ENCODE measurements at places on chromosomes 4 and X. TPM values are rescaled to one million over a fixed set of nuclear protein-coding genes. Genes with fewer than 3 reads are reported as not detected.

Gene PGRMC2
- 44.5 TPM for total RNA-seq

Gene ZRSR2
- total RNA-seq, result 2.9 TPM

Gene KLF3
- 55.4 TPM for total RNA-seq

Gene MAGIX
- 16.6 TPM for total RNA-seq

Gene NXT2
- 11.0 TPM for total RNA-seq

Gene NPY5R
- not detected for total RNA-seq

Gene SLITRK2
- 0.40 TPM for total RNA-seq

Gene PCSK1N
- 77.7 TPM for total RNA-seq

Gene LRP2BP
- total RNA-seq, result 1.4 TPM

Gene ATOH1
- total RNA-seq, result not detected

DNA sequence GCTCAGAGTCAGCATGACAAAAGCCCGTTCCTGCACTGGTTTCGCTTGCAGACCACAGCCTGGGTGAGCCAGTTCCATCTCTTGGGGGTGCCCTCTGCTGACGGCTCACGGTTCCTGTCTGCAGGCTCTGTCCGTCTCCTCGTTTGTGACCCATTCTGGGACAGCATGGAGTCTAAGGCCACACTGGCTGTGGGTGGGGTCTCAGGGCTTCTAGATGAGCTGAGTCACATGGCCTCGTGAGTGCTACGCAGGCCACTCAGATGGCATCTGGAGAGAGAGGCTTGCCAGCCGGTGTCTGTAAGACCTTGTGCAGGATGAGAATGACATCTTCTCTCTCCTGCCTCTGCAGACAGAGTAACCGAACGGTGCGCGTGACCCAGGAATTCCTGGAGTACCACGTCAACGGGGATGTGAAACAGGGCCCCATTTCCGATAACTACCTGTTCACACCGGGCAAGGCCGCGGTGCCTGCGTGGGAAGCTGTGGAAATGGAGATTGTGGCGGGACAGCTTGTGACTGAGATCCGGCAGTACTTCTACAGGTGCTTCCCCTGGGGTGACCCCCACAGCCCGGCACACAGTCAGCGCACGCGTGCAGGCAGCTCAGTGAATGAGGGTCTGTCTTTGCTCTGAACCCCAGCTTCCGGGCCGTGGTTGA lies 31.6 kb upstream of the MRFAP1 start:
- H3K36me3 ChIP-seq, result peaks cover 6% of the 10 kb centered on the region
- H3K27ac ChIP-seq, result no peak overlapping the region

DNA sequence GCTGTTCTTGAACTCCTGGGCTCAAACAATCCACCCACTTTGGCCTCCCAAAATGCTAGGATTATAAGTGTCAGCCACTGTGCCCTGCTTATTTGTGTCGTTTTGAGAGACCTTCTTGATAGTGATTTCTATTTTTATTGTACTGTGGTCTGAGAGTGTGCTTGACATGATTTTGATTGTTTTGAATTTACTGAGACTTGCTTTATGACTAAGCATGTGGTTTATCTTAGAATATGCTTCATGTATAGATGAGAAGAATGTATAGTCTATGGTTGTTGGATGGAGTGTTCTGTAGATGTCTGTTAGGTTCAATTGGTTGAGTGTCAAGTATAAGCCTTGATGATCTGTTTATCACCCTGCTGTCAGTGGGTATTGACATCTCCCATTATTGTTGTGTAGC lies 789.3 kb downstream of the IL1RAPL1 start:
- no peak for DNase-seq
- H3K4me3 ChIP-seq, result no peak overlapping the region
- H3K36me3 ChIP-seq, result no peaks in the 10 kb centered on the region
- H3K27me3 ChIP-seq, result no peaks in the 10 kb centered on the region

DNA sequence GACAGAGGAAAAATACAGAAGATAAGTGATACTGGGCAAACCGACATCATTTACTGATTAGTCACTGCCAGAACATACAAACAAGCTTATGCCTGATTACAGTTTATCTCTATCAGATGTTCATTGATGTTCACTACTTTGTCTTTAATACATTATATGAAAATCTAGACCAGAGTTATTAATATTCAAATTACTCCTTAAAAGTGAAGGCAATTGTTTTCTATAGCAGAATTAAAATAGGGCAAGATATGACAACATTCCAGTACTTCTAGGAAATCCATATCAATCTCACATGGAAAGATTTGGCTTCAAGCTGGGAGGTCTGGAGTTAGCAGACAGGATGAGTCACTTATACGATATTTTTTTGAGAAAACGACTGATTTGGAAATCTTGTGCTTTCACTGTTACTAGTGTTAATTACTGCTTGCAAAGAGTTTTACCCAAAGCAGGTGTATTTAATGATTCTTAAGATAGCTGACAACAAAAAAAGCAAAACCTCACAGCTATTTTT lies 31.8 kb downstream of the HPGD start:
- H3K36me3 ChIP-seq, result no peaks in the 10 kb centered on the region
- H3K4me1 ChIP-seq, result no peaks in the 10 kb centered on the region
- H3K4me3 ChIP-seq, result no peak overlapping the region
- DNase-seq, result no peak
- no peak overlapping the region for H3K27ac ChIP-seq

DNA sequence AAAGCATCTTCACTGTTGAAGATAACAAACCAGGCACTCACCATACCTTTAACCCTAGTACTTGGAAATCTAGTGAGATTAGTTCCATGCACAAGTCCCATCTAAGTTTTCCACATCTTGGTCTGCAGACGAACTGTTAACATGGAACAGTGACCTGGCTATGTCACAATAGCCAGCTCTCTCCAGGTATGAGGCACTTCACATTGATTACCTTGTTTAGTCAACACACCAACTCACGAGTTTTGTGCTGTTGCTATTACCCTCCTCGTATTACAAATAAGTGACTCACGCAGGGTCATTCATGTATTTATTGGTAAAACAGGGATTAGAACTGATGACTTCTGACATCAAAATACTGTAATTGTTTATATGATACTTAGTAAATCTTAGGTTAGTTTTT lies 36.4 kb upstream of the FRAS1 start:
- H3K36me3 ChIP-seq, result no peaks in the 10 kb centered on the region
- no peak overlapping the region for H3K4me3 ChIP-seq
- H3K27ac ChIP-seq, result no peak overlapping the region
- DNase-seq, result no peak

- H3K4me3 ChIP-seq, result no peak overlapping the region
- no peak for DNase-seq
- H3K27ac ChIP-seq, result no peak overlapping the region
- H3K27me3 ChIP-seq, result no peaks in the 10 kb centered on the region
Measured at GRCh38 chr4:156685308-156685707, 286.3 kb downstream of the PDGFC start.

DNA sequence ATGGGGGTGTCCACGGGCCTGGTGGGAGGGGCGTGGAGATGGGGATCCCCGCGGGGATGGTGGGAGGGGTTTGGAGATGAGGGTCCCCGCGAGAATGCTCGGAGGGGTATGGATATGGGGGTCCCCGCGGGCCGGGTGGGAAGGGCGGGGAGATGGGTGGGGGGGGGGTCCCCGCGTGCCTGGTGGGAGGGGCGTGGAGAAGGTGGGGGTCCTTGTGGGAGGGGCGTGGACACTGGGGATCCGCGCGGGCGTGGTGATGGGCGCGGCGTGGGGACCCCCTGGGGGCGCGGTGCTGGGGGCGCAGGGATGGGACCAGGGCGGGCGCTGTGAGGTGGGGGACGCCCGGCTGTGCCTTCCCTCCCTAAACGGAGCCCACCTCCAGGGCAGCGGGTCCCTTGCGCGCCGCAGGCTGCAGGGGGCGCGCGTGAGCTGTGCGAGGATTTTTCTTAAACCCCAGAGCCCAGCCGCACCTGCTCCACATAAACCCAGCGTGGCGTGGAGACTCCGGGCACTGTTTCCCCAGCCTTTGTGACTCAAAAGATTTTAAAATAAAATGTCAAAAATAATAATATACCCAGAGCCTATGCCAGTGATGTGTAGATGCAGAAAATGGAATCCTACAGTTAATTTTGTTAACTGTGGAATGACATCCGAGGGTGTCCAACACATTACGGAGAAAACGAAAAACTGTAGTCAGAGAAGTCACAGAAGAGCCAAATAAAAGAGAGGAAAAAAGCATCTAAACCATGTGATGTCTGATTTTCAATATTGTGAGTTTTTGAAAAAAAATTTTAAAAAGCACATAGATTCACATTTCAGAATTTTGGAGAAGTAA lies 1.5 kb upstream of the ASMTL start:
- peak overlapping the region; percentile 38 for H3K4me3 ChIP-seq

DNA sequence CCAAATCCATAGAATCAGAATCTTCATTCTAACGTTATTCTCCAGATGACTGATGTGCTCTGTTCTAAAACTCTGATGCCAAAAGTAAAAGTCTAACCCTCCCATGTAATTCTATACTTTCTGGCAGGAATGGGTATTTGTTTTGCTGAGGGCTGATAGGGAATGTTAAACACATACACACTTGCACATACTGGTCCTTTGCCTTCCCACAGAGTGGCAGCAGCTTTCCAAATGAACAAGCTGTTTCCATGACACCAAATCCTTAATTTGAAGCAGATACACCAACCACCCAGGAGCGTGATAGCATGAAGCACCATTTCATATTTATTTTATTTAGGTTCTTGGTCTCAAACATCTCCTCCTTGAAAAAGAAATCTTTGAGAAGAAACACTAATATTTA lies 155.5 kb upstream of the PRDX4 start:
- no peaks in the 10 kb centered on the region for H3K36me3 ChIP-seq
- no peak for DNase-seq
- H3K27ac ChIP-seq, result no peak overlapping the region
- no peaks in the 10 kb centered on the region for H3K4me1 ChIP-seq
- no peaks in the 10 kb centered on the region for H3K27me3 ChIP-seq
- H3K4me3 ChIP-seq, result no peak overlapping the region

- no peaks in the 10 kb centered on the region for H3K27me3 ChIP-seq
- H3K27ac ChIP-seq, result no peak overlapping the region
- DNase-seq, result no peak
Measured at GRCh38 chrX:39709812-39710211, 387.9 kb downstream of the BCOR start.

DNA sequence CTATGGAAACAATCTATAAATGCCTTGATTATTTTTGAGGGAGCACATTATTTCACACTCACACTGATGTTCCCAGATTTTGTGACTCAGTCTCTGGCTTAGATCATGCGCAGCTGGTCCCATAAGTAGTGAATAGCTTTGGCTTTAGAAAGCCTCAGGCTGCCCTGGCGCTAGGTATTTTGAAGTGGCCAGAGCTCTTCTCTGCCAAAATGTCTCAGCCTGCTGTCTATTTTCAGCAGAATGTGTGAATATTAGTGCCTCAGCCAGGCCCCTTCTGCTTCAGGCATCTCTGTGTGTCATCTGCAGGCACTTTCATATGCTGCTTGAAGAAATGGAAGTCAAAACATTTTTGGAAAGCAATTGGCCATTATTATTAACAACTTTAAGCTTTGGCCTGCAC lies 931.0 kb upstream of the INTU start:
- no peaks in the 10 kb centered on the region for H3K36me3 ChIP-seq
- no peaks in the 10 kb centered on the region for H3K4me1 ChIP-seq
- DNase-seq, result no peak
- H3K27me3 ChIP-seq, result no peaks in the 10 kb centered on the region
- H3K27ac ChIP-seq, result no peak overlapping the region

DNA sequence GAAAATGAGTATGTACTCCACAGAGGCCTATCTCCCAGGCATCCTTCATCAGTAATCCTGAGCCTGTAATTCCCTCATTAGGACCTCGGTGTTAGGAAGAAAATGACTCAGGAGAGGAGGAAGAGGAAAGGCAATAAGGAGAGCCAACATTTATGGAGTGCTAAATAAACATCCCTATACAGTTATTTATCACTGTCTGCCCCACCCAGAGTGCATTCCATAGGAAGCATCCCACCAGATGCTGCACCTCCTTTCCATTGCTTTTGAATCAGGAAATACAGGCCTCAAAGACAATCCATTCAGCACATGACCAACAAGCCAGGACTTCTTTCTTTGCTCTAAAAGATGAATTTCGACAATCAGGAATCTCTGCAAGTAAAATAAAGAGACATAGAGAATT lies 47.6 kb downstream of the USP38 start:
- no peak overlapping the region for H3K27ac ChIP-seq
- no peaks in the 10 kb centered on the region for H3K4me1 ChIP-seq
- DNase-seq, result no peak
- H3K36me3 ChIP-seq, result no peaks in the 10 kb centered on the region
- no peaks in the 10 kb centered on the region for H3K27me3 ChIP-seq

- H3K36me3 ChIP-seq, result no peaks in the 10 kb centered on the region
- no peak for DNase-seq
- H3K4me3 ChIP-seq, result no peak overlapping the region
- H3K4me1 ChIP-seq, result peaks cover 7% of the 10 kb centered on the region
- peak overlapping the region; percentile 75 for H3K27ac ChIP-seq
- no peaks in the 10 kb centered on the region for H3K27me3 ChIP-seq
Measured at GRCh38 chr4:10022346-10023049, 1.2 kb upstream of the SLC2A9 start.

DNA sequence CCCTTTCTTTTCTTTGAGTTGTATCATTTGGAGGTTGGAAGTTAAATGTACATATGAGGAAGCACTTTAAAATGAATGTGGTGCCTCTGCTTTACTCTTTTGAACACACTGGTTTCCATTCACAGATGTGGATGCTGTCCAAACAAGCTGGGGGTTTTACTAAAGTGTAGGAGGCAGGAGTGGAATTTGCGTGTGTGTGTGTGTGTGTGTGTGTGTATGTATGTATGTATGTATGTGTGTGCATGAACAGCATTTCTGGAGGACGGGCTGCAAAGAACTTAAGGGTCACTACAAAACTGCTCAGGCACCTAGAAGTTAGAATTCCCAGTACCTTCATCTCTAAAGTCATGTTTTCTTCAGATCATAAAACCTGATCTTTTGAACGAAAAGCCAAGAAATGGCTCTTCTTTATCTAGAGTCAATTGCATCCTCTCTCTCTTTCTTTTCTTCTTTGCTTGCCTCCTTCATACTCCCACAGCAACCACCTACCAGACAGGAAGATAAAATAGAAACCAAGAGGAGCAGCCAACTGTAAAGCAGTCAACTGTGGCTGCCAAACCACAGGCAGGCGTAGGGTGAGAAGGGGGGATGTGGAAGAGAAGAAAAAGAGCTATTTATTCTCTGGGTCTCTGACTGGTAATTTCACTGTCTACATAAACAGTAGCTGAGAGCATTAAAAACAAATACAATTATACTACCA lies 177.0 kb upstream of the RASGEF1B start:
- no peaks in the 10 kb centered on the region for H3K36me3 ChIP-seq
- H3K4me1 ChIP-seq, result no peaks in the 10 kb centered on the region
- H3K27ac ChIP-seq, result no peak overlapping the region

GRCh38 chr4:158770671-158771070 lies 1.8 kb downstream of the FNIP2 start:
- no peak overlapping the region for H3K27ac ChIP-seq
- H3K27me3 ChIP-seq, result no peaks in the 10 kb centered on the region
- no peak for DNase-seq

DNA sequence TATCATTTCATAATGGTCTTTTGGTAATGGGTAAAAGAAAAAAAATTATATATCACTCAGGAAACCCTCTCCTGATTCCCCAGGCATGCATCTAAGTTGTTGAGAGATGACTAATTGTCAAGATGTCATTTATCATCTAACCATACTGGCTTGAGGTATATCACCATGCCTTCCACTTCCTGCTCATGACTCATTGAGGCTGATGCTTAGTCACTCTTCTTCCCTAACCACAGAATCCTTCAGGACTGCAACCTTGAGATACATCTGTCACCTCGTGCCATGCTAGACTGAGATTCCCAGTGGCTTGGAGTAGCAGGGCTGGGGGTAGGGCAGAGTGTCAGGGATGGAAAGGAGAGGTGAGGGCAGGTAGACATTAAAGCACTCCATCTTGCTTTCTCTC lies 782.5 kb upstream of the INTU start:
- H3K27ac ChIP-seq, result no peak overlapping the region
- H3K36me3 ChIP-seq, result no peaks in the 10 kb centered on the region
- H3K4me3 ChIP-seq, result no peak overlapping the region
- DNase-seq, result no peak
- H3K4me1 ChIP-seq, result no peaks in the 10 kb centered on the region
